ENCODE measurements at places on chromosomes 1 and 21. TPM values are rescaled to one million over a fixed set of nuclear protein-coding genes. Genes with fewer than 3 reads are reported as not detected.

GRCh38 chr1:93614541-93614940 is 67.1 kb downstream of the BCAR3 start:
- DNase-seq, result no peak

- no peak for DNase-seq
These were observed 165.8 kb downstream of the ST6GALNAC3 start for GRCh38 chr1:76240316-76240715.

- DNase-seq, result no peak
These were observed 3.6 kb downstream of the CR1L start for GRCh38 chr1:207648334-207649209.

DNA sequence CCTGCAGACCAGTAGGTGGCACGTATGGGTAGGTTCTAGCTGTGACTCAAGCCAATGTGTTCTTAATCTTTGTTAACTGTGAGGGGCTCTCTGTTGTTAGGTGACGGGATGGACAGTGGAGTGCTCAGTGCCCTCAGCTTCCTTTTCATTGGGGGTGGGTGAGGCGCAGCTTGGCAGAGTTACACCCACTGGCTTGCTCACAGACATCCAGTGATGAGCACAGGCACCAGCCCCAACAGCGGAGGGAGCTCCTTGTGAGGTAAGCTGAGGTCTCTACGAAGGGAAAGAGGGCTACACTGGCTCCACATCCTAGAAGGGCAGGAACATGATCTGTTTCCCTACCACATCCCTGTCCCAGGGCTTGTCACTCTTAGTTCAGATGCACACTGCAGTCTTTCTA is 871.3 kb downstream of the LRRIQ3 start:
- DNase-seq, result no peak

DNA sequence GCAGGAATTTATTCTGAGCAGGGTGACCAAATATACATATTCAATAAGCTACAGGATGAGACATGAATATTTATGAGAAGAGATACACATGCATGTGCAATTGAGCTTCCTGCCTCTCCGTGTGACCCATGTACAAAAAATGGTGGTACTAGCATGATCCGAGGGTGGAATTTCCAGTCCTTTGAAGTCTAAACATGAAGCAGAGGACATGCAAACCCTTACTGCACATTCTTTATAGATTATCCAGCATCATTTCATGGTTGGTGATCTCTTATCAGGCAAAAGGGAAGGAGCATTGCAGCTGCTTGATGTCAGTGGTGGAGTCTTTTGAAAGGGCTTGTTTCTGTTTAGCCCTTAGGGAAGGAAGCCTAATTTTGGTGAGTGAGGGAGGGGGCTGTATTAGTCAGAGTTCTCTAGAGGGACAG is 448.6 kb downstream of the SETD4 start:
- no peak for DNase-seq

- DNase-seq, result no peak
These were observed 27.8 kb upstream of the EPS8L3 start for GRCh38 chr1:109791495-109792043.

DNA sequence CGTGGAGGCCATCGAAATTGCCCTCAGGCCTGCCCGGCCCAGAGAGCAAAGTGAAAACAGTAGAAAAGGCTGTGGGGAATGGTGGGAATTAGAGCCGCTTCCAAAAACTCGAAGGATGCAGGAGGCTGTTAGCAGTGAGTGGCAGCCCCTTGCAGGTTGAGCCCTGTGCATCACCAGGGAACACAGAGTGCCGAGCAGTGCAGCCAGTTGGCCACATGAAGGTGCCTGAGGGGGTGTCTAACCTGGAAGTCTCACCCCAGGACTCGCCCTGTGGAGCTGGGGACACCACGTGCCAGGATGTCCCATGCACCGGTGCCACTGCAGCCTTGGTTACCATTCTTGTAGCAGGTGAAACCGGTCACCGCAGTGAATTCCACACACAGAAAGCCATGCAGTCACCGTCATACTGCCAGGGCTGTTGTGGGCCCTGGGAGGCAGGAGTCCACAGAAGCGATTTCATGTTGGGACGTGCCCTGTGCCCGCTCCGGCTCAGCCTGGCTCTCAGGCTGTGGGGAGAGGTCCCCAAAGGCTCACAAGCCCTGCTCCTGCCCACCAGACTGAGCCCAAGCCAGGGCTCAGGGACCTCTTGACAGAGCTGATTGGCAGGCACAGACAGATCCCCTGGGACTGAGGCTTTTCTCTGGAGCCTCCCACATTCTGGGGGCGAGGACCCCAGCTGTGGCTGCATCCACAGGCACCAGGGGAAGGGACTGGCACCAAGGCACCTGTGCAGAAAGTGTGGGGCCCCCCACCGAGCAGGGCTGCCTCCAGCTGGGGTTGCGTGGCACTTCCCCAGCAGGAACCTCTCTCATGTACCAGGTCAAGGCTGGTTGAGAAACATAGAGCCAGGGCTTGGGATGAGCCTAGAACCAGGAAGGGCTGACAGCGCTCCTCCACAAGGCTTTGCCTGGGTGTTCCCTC is 16.7 kb upstream of the ACTRT2 start:
- no peak for DNase-seq

DNA sequence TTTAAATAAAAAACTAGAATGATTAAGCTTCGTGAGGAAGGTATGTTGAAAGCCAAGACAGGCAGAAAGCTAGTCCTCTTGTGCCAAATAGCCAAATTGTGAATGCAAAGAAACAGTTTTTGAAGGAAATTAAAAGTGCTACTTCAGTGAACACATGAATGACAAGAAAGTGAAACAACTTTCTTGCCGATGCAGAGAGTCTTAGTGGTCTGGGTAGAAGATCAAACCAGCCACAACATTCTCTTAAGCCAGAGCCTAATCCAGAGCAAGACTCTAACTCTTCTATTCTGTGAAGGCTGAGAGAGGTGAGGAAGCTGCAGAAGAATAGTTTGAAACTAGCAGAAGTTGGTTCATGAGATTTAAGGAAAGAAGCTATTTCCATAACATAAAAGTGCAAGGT is 63.2 kb downstream of the TTC3 start:
- DNase-seq, result no peak

DNA sequence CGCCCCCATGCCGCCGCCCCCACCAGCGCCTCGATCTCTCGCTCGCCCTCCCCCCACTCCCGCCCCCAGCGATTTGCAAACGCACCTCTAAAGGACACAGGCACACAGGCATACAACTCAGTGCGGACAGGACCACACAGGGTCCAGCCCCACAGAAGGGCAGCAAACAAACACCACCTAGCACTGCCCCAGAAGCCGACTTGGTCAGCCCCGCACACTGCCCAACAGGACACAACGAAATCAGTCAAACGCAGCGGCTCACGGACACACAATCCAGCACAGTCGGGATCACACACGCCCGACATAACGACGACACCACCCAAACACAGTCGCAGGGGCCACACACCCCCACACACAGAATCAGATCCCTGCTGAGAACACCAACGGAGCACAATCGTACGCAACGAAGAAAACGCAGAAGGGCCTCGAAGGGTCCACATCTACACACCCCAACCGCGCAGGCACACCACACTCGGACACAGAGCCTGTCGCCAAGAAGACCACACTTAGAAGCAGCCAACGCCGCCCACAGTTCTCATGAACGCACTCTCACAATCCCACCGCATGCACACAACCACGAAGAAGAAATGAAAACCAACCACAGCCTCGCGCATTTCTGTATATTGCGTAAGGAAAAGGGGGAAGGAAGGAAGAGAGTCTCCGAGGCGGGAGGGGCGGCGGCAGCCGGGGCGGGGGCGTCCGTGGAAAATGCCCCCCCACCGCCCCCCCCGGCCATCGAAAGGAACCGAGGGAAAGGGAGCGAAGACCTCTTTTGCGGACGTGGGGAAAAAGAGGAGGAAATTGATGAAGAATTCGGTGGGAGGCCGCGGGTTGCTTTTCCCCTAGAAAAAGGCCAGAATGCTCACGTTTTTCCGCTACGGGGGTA is 481 bp downstream of the TAL1 start:
- DNase-seq, result no peak

DNA sequence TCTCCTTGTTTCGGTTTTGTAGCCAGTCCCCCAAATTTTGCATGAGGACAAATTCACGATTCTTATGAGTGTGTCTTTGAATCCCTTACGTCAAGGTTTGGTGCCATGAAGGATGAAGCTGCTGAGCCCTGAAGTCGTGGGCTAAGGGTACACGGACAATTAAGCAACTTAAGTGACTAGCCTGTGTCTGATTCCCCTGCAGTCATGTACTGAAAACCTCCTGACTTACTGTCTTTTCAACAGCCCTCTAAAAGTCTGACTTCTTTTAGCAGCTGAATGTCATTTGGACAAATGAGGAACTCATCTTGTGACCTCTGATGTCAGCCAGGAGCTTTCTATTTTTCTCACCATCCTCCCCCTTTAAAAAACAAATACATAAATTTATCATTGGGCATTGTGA is 27.1 kb upstream of the C1orf105 start:
- no peak for DNase-seq

DNA sequence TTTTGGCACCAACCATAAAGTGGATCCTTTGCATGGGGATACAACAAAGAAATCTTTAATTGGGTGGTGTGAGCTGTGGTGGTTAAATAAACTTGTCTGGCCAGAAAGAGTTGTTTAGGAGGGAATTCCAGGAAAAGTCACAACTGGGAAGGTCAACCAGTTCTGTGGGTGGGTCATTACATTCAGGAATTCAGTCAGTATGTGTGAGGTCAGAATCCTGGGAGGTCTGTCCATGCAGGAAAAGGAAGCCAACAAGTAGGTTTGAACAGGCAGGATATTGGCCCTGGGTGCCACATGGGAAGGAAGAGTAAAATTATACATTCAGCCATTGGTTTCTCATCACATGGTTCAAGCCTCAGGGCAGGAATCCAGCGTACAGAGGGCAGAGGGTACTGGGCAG is 162.3 kb upstream of the ADAMTS5 start:
- no peak for DNase-seq

DNA sequence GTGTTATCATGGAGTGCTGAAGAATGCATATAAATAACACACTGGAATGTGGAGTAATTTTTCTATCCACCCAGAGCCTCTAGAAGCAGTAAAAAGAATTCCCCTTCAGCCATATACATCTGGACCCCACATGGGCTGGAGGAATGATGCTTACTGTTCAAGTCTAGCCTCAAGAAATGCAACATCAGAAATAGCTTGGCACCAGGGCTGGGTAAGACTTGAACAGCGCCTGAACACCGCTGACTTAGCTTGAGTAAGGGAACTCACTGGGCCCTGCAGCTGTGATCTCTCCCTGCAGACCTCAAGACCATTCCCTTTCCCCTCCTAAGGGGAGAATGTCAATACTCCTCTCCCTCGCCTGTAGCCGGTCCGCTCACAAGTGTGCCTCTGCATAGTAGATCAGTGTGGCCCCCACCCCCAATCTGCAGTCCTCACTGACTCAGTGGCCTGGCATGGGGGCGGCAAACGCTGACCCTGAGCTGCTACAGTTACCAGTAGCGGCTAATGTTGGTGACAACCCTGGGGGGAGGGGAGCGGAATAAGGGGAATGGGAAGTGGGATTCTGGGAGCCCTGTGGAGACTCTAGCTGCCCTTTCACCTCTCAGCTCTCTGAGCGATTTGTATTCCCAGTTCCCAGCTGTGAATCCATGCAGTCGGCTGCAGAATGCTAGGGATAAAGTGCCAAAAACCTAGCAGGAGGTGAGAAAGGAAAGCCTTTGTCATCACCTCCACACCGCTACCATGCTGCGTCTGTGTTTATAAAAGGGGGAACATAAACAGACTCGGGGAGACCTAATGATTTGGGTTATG is 483.9 kb downstream of the DISC1 start:
- no peak for DNase-seq

DNA sequence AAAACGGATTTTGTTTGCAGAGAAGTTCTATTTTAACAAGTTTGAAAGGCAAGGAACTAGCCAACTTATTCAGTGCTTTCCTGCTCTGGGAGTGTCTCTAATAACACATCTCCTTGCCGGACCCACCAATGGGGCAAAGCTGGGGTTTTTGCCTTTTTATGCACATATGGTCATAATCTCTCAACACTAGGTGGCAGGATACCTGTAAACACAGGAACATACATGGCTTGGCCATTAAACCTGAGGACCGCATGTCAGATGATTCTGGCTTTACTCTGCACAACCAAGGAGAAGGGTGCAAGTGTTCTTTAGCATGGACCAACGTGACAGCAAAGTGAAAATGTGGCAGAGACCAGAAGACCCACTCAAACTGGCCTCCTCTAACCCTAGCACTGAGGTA is 4.9 kb downstream of the TMEM9 start:
- DNase-seq, result peak; percentile 35

DNA sequence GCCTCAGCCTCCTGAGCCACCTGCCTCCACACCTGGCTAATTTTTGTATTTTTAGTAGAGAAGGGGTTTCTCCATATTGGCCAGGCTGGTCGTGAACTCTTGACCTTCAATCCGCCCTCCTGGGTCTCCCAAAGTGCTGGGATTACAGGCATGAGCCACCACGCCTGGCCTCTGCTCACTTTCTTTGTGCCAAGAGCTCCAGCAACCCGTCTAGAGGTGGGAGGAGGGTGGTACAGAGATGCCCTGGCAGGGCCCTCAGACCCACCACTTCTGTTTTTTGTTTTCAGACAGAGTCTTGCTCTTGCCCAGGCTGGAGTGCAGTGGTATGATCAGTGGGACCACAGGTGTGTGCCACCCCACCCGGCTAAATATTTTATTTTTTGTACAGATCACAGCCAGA is 6.9 kb upstream of the SYNC start:
- no peak for DNase-seq

- DNase-seq, result no peak
These were observed 141.4 kb downstream of the PSMG1 start for GRCh38 chr21:39041816-39042215.

GRCh38 chr1:156816561-156817328 is at the start of gene SH2D2A:
Gene SH2D2A, minus strand, starts transcription at chr1:156816848. Its CDS starts 140 bp downstream, at chr1:156816708.
- DNase-seq, result no peak

- DNase-seq, result no peak
These were observed 96.6 kb downstream of the RIPK4 start for GRCh38 chr21:41670056-41670805.

- no peak for DNase-seq
These were observed 104.0 kb downstream of the PPIAL4G start for GRCh38 chr1:148379170-148379500.

DNA sequence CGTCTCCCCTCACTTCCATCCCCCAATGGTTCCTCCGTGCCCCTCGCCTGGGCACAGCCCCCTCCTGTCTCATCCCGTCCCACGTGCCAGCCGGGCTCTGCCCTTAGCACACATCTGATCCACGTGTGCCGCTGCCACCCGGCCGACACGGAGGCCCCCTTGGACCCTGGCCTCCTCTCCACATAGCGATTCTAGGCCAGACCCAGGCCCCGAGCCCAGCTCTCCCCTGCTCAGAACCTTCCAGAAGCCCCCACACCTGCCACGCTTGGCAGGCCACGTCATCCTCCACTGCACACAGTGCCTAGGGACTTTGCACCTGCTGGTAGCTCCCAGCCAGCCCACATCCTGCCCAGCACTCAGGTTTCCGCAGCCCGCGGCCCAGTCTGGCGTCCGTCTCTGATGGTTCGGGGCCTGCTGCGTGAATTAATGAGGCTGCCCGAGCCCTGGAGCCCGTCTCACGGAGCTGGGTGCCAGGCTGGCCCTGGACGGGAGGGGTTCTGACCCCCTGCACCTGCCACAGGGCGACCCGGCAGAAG is 20.1 kb downstream of the PLCH2 start:
- DNase-seq, result no peak

Gene C1orf56
- 2.9 TPM for total RNA-seq

Gene TCHH
- total RNA-seq, result 0.27 TPM

Gene PRSS38
- total RNA-seq, result not detected

Gene OR13G1
- total RNA-seq, result not detected

Gene IRF6
- 1.8 TPM for total RNA-seq

Gene GIPC2
- total RNA-seq, result 0.64 TPM

Gene RNU1-4
- total RNA-seq, result 40,842 TPM

Gene SPRR2A
- total RNA-seq, result not detected

Gene FCER1G
- 3.8 TPM for total RNA-seq

Gene MAP1LC3C
- 1.00 TPM for total RNA-seq

Gene HCRTR1
- 0.64 TPM for total RNA-seq

Gene EEIG2
- total RNA-seq, result 28.1 TPM

Gene ACTL8
- total RNA-seq, result not detected
